ENCODE measurements at places on chromosomes 16 and 17.

- DNase-seq: peak; percentile 83
Measured at GRCh38 chr16:57084257-57084770, 8.1 kb upstream of the CPNE2 start.

GRCh38 chr17:5210614-5211252, 19.1 kb upstream of the ZNF594 start:
- no peak for DNase-seq

- DNase-seq: no peak
Measured at GRCh38 chr17:50367401-50367800, 5.6 kb downstream of the MRPL27 start.

DNA sequence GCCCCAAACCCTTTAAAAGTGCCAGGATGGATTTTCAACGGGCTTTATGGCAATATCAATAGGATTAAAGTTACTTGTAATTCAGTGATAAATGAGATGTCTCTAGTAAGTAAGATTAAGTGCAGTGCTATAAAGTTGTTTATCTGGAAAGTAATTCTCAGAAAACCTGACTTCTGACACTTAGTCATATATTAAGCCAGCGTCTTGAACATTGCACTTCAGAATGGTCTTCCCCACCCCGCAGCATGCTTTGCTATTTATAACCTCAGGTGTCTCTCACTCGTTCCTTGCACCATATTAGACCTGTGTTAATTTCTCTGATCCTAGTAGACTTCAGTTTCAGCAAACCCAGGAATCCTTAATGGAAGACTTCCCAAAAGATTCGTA, 2.1 kb upstream of the MAF start:
- DNase-seq: no peak

- DNase-seq: no peak
Measured at GRCh38 chr17:39450051-39450450, 1.0 kb downstream of the MED1 start.

- DNase-seq: no peak
Measured at GRCh38 chr16:30474074-30474452, 1.5 kb downstream of the ITGAL start.

- DNase-seq: no peak
Measured at GRCh38 chr17:28737770-28738679, 5.8 kb upstream of the TRAF4 start.

- no peak for DNase-seq
Measured at GRCh38 chr16:11699234-11699894, 31.1 kb downstream of the SNN start.

GRCh38 chr16:86531641-86532525, 21.6 kb downstream of the FOXF1 start:
- DNase-seq: no peak

GRCh38 chr16:63975669-63976068, 1146.2 kb downstream of the CDH11 start:
- no peak for DNase-seq

DNA sequence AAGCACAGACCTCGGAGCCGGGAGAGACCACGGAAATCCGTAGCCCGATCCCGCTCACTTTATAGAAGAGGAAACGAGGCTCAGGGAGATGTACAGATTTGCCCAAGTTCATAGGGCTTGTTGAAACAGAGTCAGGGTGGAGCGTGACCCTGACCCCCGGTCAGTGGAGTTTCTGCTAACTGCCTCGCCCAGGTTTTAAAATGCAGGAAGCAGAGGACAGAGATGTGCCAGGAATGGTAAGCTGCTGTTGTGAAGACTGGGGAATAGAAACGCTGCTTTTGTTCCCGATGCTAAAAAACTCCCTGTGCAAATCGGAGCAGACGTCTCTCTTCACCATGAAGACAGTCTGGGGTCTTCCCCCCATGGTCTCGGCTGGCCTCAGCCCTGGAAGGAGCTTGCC, 403.0 kb downstream of the SEC14L1 start:
- no peak for DNase-seq

GRCh38 chr16:78249832-78250231, 150.4 kb downstream of the WWOX start:
- DNase-seq: no peak

- no peak for DNase-seq
Measured at GRCh38 chr17:42202696-42203095, 8.4 kb upstream of the GHDC start.

GRCh38 chr16:89437251-89437987, 52.9 kb downstream of the ANKRD11 start:
- DNase-seq: no peak

DNA sequence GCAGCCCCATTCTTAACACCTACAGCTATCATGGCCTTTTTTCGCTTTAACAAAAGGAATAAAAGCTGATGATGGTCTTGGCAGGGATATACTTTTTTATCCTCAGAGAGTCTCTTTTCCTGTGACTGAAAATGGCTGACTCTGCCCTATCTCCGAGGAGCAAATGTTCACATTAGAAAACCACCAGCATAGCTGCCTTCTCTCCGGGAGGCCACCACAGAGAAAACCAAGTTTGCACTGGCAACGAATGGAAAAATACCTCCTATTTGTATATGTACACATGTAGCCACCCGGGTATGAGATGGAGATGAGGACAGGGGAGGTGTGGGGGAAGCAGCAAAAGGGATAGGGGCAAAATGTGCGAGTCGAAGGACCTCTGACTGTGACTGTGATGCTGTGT, 88.2 kb downstream of the STX8 start:
- no peak for DNase-seq

DNA sequence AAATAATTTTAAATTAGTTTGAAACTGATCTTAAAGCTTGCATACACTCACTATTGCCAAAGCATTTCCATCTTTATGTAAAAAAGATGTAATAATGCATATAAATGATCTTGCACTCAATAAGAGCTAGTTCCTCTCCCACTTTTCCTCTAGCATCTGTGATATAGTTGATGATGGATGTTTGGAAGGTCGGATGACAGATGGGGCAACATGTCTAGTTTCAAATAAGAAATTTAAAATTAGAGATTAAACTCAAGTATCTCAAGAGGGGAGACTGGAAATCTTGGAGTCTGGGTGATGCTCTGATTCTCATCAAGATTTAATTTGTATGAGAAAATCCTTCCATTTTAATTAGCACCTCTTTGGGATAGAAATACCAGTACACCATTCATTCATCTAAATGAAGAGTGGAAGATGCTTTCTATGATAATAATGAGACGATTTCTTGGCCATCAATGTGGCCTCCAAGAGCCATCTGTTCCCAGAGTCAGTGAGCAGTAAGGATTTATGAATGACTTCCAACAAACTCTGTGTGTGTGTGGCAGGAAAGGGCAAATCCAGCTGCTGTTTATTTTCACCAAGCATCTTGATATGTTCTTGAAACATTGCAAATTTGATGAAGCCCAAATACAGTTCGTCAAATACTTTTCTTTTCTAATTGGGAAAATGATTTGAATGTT, 616.3 kb upstream of the CDH8 start:
- DNase-seq: no peak

DNA sequence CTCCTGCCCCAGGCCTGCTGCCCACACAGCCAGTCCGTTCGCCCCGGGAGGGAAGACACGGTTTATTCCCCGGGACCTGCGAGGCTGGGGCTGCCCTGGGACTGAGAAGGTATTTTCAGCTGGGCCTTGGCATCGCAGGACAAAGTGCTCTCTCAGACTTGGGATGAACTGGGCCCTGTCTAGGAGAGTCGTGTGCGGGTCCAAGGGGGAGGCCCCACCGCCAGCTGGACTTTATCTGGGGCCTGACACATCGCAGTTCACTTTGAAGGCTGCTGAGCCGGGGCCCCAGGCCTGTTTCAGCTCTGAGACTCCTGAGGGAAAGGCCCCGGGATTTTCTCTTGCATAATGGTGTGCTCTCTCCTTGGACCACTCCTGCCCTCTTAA, 6.8 kb downstream of the CRISPLD2 start:
- DNase-seq: no peak

DNA sequence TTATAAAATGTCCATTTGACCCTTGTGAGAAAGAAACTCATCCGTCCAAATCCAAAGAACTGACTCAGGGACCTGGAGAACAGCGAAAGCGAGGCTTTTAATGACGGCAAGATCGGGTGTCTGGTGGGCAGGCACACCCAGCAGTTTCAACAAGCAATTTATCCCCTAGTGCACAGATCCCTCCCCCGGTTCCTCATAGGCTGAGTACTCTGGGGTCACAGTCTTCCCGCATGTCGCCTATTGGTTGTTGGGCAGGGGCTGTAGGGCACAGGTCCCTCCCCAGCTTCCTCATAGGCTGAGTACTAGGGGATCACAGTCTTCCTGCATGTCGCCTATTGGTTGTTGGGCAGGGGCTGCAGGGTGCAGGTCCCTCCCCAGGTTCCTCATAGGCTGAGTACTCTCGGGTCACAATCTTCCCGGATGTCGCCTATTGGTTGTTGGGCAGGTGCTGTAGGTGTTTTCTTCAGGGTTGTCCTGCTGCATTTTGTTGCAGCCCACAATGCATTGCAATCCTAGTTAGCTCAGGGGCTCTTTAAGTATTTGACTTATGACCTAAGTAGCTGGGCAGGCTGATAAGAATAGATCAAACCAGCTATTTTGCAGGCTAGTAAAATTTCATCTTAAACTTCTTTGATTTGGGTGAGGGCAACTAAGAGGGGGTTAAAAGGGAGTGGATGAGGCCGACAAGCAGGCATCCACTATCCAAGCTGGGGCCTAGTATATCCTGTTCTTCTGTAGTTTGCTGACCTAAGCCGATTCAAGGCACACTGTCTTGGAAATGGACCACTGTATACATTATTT, 3.6 kb upstream of the UTS2R start:
- DNase-seq: peak; percentile 92

DNA sequence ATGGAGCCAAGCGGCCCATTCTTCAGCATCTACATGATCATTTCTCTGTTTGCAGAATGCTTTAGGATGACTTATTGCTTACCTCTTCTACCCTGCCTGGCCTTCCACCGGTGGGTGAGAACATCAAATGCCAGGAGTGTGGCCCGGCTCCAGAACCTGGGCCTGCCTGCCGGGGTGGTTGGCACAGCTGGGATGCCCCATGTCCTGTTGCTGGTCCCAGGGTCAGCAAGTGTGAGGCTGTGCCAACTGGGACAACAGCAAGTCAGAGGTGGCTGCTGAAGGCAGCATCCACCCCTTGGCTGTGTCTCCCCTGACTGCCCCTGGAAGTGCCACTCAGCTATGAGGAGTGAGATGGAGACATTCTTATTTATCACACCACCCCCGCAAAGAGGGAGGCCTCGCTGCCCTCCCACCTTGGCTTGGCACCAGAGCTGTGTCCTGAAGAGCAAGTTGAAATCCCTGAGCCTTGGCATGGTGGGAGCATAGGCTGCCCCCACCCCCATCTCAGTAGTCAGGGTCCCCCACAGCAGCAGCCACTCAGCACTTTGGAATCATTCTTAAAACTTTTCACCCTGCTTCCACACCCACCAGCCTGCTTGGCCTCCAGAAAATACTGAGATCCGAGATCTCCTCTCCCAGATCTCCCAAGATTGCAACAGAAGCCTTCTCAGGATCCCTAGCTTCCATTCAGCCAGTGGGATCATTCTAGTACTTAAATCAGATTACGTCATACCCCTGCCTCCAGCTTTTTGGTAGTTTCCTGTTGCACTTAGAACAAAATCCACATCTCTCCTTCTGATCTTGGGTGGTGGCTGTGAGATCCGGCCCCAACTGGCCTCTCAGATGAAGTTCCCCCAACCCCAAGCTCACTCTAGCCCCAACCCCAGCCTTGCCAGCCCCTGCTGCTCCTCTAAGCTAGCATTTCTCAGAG, 127.5 kb downstream of the SOCS1 start:
- DNase-seq: no peak

- peak; percentile 50 for DNase-seq
Measured at GRCh38 chr16:318628-319027, 33.9 kb downstream of the AXIN1 start.

GRCh38 chr16:67412294-67412693, 4.0 kb downstream of the ZDHHC1 start:
- DNase-seq: no peak

GRCh38 chr16:47599512-47599911, 138.4 kb downstream of the PHKB start:
- DNase-seq: no peak

DNA sequence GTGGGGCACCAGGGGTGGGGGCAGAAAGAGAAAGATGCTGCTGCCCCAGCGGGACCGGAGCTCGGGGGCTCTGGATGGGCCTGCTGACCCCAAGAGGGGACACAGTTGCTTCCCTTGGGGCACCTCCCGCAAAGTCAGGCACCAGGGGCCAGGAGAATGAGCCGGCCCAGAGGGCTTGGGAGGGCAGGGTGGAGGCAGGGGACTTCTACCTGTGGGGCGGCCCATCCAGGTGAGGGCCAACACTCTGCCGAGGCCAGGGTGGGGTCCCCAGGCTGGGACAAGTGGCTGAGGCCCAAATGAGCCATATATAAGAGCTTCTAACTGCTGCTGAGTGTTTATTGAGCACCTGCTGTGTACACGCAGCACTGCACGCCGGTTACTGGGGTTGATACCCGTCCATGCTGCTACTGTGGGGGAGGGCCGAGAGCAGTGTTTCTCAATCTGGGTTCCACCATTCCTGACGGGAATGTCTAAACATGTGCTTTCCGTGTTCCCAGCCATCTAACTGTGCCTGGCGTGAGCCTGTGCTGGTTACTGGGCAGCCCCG, 211.7 kb upstream of the GSE1 start:
- no peak for DNase-seq

DNA sequence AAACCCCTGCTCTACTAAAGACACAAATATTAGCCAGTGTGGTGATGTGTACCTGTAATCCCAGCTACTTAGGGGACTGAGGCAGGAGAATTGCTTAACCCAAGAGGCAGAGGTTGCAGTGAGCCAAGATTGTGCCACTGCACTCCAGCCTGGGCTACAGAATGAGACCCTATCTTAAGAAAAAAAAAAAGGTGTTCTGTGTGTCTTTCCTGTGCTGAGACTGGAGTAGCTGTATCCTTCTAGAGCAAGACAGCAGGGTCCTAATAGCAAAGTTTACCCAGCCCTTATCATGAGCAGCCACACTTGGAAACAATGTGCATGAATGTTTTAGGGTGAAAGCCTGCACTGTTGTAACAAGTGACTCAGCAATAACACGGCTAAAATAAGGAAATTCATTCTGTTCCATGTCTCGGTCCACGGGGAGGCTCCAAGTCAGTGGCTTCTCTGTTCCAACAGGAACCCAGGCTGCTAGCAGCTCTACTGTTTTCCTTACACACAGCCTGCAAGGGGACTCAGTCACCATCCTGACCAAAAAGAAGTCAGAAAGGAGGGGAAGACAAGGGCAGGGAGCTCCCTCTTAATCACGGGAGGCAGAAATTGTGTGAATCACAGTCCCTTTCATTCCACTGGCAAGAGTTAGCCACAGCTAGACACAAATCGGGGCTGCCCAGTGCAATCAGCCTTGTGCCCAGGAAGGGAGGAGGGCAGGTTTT, 7.1 kb upstream of the SLC5A11 start:
- no peak for DNase-seq

DNA sequence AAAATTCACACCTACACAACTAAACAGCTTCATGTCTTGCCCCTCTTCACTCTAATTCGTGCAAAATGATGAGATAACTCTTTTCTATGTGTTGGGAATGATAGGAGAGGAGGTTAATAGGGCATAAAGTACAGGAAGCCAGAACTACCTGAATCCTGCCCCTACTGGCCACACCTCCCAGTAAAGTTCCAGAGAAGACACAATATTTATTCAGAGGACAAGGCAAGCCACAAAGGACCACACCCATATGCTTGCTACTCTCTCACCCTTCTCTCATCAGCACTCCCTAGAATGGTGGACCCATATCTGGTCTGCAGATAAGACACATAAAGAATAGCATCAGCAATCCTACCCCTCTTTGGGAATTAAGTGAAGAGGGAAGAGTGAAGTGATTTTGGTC, 74.6 kb downstream of the ZNF18 start:
- no peak for DNase-seq

Data from HEK293T (cell line).